GM13977 (cell line): ENCODE measurements at places on chromosomes 6 and 20.
A peak's percentile ranks its signal among the peaks of the same experiment; 100 is the strongest.

DNA sequence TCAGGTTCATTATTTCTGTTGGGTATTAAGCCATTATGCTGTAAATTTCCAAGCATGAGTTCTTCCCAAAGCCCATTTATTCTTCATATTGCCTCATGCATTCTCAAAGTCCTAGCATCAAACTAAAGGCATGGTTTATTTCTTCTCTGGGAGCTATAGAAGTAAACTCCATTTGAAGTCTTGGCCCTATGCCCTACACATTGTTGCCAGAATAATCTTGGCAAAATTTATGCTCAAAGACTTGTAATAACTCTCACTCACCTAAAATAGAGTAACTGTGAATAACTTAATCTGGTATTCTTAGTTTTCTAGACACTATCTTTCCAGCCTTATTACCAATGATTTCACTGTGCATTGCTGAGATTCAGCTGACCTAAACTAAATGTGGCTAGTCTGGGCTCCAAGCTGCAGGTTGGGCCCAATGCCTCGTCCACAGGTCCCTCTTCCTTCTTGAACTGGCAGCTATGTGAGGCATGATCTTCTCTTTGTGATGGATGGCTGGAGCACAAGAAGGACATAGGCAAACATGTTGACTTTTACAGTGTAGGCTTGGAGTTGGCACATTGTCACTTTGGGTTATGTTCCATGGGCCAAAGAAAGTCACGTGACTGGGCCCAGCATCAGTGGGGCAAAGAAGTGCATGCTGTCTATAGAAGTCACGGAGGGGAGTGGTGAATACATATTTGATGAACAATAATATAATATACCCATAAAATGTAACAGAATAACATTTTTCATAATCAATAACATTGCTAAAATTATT is 39.1 kb upstream of the ANKEF1 start:
- no peak for DNase-seq

DNA sequence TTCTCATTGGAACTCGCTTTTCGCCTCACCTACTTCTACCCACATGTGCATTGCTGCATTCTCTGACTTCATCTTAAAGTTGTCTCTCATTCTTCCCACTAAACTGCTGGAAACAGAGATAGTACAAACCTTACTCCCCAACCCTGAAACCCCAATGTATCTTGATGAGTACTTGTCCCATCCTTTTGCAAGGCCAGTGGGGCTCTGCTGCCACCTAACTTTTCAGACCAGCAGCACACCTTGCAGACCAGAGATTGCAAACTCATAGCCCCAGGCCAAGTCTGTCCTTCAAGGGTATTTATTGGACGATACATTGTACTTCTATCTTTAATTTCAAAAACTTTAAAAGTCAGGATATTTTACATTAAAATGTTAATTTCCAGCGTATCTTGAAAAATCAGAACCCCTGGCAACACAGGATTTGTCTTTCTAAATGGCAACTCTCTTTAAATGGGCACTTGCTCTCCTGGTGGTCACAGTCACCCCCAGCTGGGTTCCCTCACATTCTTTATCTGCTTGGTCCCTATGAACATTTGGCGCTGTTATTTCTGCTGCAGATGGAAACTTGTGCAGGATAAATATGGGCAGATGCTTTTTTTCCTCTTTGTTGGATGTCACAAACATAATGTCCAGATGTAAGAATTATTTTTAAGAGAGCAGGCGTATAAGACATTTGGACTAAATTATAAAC is 83.9 kb downstream of the SOD2 start:
- peak; percentile 67 for DNase-seq

DNA sequence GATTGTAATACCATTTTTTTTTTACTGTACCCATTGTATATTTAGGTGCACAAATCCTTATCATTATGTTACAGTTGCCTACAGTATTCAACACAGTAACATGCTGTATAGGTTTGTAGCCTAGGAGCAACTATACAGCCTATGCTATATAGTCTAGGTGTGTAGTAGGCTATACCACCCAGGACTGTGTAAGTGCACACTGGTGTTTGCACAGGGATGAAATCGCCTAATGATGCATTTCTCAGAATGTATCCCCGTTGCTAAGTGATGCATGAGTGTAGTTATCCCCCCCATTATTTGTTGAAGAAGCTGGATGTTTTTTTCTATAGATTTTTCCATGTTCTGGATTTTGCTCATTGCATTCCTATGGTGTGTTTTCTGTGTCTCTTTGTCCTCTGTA is 12.9 kb downstream of the RALY start:
- no peak for DNase-seq

GRCh38 chr6:101011186-101011585 is 130.1 kb upstream of the ASCC3 start:
- DNase-seq = no peak

GRCh38 chr20:57435498-57436222 is 44.5 kb downstream of the RBM38 start:
- no peak for DNase-seq

GRCh38 chr6:31954511-31954910 is 4.3 kb downstream of the NELFE start:
- DNase-seq = no peak

DNA sequence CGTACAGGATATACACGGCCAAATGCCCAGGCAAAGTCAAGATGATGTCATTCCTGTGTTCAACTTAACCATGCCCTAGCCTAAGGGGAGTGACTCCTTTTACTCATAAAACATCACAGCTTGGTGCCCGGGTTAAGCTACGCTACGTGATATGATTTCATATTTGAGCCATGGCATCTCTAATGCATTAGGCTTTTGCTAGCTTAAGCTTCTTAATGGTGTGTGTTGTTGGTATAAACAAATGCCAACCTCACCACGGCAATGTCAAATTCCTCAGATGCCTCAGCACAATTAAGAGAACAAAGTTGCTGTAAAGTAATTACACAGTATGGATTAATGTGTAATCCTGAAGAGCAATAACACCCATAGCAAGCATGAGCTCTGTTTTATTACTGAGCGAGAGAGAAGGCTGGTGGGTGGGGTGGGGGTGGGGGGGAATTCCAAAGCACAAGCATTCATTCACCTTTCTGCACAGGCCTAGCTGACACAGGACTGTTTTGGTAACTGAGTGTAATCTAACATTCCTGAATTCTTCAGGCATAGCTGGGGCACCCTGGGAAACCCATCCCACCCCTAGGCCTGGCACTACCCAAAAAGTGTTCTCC is 44.7 kb upstream of the CNKSR3 start:
- no peak for DNase-seq

GRCh38 chr6:68990317-68990716 is 355.2 kb downstream of the ADGRB3 start:
- DNase-seq = no peak

GRCh38 chr6:16178351-16178750 is 49.5 kb downstream of the MYLIP start:
- no peak for DNase-seq

DNA sequence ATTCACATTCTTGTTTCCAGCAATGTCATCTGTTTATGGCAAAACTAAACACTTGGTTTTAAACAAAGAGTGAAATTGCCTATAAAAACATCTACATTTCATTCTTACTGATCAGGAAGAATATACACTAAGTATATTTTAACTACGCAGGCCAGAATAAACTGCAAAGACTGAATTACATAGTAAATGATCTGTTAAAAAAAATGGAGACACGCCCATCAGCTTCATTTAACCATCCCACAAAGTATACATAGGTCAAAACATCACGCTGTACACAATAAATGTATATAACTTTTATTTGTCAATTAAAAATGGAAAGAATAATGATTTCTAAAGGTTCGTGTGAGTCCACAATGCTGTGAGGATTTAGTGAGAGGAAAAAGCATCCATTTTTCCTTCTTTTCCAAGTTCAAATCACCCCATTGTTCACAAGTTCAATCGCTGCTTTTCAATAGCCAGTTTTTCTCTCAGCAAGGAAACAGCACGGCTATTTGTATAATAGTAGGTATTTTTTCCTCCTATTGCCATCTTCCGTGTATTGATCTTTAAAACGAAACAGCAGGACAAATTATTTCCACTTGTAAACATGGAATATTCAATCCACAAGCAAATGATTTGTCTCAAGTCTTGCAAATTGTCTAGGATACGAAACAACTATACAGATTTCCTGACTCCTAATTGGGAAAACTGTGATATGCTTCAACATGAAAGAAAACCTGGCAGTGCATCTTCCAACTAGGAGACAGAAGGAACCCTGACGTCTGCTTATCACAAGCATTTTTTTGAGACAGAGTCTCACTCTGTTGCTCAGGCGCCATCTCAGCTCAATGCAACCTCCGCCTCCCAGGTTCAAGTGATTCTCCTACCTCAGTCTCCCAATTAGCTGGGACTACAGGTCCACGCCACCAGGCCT is 10.6 kb downstream of the SFT2D1 start:
- DNase-seq = no peak

DNA sequence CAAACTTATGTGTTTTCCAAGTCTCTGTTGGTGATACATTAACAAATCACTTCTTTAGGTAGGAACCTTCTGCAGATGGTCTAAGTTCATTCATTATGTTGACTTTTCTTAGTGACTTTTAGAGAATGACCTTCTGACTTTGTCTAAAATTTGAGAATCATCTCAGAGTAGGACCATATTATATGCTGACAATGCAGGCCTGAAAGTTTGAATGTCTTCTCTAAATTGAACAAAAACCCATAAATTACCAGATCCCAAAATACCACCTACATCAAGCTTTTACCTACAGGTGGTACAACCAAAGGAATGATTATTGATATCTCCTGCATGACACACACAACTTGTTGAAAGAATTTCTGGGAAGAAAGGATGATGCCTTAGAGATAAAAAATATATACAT is 191.5 kb downstream of the SOD2 start:
- no peak for DNase-seq

DNA sequence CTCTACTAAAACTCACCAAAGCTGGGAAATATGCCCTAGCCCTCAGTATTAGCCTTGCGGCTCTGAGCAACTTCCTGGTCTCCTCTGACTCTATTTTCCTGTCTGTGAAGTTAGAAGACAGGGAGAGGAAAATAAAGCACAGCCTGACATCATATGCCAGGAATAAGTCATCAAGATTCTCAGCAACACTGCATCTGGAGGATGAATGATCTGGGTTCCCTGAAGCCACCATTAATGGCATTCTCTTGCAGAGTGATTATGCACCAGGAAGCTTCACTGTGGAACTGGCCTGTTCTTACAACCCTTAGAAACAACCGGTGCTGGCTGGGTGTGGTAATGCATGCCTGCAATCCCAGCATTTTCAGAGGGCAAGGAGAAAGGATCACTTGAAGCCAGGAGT is 12.4 kb downstream of the ADGRF5 start:
- no peak for DNase-seq

GRCh38 chr6:113927001-113927400 is 43.9 kb downstream of the HDAC2 start:
- DNase-seq = no peak

DNA sequence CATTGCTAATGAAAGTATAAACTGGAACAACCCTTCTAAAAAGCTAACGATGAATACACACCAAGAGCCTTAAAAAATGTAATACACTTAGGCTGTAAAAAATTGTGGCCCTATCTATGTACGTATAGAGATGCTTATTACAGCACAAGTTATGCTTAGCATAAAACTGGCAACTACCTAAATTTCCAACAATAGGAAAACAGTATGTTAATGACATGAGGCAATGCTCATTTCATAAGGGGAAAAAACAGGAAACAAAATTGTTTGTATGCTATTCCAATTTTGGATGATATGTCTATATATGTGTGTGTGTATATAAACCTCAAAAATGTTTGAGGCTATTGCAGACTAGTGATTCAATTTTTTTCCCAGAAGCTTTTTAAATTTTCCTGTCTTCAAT is 82.5 kb downstream of the DTNBP1 start:
- DNase-seq = no peak

GRCh38 chr6:2158596-2159271 is 86.7 kb downstream of the GMDS start:
- DNase-seq = no peak

- peak; percentile 43 for DNase-seq
Observed at GRCh38 chr6:43828711-43829110, 58.7 kb downstream of the VEGFA start.

GRCh38 chr6:140271759-140272377 is 897.4 kb upstream of the CITED2 start:
- DNase-seq = peak; percentile 51

DNA sequence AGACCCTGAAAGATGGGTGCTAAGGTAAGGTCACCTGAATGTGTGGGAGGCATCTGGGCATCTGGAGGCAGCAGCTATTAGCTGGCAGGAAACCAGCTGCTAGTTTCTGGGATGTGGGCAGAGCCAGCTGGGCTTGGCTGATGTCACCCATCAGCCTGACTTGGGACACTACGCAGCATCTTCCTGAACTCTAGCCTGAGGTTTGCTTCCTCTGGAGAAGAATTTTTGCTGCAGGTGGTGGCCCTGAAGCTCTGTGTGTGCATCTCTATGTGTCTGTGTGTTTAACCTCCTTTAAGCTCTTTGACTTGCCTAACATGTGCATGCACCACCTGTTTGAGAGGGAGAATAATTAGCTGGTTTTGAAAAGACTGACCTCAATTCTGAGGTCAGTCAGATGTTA is 465.1 kb upstream of the CHD6 start:
- DNase-seq = no peak

GRCh38 chr6:145891126-145891525 is 73.0 kb downstream of the SHPRH start:
- DNase-seq = no peak

- no peak for DNase-seq
Observed at GRCh38 chr6:161452241-161452640, 178.4 kb upstream of the AGPAT4 start.

GRCh38 chr20:10705801-10706459 is 32.1 kb upstream of the JAG1 start:
- no peak for DNase-seq

DNA sequence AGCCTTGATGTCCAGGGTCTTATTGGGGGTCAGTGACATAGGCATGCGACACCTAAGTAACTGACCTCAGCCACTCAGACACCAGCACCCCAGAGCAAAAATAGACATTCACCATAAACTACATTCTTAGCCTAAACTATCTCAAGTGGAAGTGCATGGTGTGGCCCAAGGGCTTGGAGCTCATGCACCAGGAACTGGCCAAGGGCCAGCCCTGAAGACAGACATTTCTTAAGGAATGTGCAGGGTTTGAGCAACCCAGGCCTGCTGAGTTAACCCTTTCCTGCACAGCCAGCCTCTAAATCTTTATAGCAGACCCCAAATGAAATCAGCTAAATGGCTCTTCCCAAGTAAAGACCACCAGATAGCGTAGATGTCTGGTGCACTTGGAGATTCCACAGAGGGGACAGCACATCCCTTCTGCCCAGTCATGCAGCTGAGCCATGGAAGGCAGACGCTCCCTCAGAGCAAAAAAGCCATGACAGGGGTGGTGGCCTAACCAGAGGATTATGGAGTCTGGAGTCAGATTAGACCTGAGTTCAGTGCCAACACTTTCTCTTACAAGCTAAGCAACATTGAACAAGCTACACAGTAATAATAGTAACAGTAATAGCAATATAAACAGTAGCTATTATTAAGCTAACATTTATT is 222.6 kb downstream of the ZMYND8 start:
- DNase-seq = no peak

GRCh38 chr6:144690133-144690532 is 405.0 kb downstream of the UTRN start:
- no peak for DNase-seq

GRCh38 chr20:58745391-58745790 is 52.8 kb downstream of the NPEPL1 start:
- DNase-seq = no peak

GRCh38 chr6:160039441-160039840 is 70.6 kb downstream of the IGF2R start:
- DNase-seq = no peak

- no peak for DNase-seq
Observed at GRCh38 chr20:39605908-39606307, 643.8 kb downstream of the DHX35 start.

- no peak for DNase-seq
Observed at GRCh38 chr20:4725263-4725550, 3.5 kb downstream of the PRND start.

- DNase-seq = no peak
Observed at GRCh38 chr6:24079076-24079475, 46.9 kb upstream of the NRSN1 start.
